Activated CD8-positive, alpha-beta memory T cell treated with anti-CD3 and anti-CD28 coated beads for 1 hour (primary cell): ENCODE measurements at places on chromosomes 4 and X.

GRCh38 chr4:125519371-125520146 is 204.8 kb downstream of the FAT4 start:
- DNase-seq, result no peak

GRCh38 chr4:15003401-15003890 is 1.2 kb downstream of the CPEB2 start:
- DNase-seq, result peak; percentile 43

DNA sequence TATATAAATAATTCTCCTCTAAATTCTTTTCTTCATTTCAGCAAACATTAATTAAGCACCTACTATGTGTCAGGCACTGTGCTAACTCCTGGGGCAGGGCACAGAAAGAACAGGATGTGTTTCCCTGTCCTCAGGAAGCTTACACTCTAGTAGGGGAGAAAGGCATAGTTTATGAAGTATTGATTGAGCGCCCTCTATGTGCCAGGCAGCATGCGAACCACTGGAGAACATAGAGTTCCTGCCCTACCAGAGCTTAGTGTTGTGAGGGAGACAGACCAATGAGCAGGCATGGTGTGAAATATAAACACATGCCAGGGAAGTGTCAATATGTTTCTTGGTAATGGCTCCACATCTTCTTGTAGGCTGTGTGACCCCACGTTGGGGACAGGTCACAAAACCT is 3.7 kb downstream of the ADGRG4 start:
- no peak for DNase-seq

GRCh38 chr4:176187624-176188023 is 7.8 kb downstream of the SPATA4 start:
- no peak for DNase-seq

- no peak for DNase-seq
Observed at GRCh38 chrX:30655991-30656390, 2.8 kb downstream of the GK start.

DNA sequence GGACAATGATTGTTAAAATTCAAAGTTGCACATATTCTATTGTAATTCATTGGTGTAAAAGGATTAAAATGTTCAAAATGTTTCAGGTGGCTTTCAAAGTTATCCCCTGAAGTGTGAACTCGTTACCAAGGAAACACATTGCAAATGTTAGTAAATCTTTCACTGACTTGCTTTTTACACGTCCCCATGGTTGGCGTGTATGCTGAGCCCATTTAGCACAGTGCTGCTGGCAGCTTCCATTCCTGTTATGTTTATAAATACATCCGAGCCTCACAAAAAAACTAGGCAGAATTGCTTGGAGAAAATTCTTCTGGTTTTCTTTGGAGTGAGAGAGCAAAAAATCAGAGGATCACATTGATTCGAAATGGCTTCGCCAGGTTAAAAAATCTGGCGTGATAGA is 105.9 kb upstream of the HPGD start:
- DNase-seq, result no peak

DNA sequence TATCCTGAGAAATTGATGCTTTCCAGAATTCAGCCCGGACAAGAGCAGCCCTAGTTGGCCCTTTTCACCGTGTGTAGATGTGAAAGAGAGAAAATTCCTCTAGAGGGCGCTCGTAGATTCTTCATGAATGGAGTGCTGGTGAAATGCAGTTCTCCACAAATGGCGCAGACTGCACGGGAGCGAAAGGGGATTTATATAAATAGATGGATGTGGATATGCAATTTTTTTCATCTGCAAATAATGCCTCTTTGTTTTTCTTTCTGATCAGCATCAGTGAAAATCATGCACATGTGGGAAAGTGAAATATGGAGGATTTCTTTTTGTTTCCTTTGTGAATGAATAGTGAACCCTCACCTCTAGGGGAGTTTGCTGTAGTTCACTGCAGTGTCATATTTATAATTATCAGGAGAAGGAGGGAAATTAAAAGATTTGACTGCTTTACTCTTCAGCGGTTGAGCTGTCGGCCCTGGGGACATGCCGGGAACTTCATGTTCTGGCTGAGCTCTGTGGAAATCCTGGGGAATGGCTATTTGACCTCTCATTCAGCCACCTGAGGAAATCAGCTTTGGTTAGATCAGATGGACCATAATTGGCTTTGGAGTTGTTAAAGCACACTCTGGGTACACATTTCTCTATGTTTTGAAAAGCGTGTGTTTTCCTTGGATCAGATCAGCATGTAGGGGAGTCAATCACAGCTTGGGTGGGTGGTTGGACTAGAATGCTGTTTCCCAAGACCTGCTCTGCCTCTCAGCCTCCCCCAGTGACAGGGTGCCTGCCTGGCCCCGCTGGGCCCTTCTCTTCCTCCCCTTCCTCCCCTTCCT is 115.0 kb upstream of the SHISA3 start:
- no peak for DNase-seq

DNA sequence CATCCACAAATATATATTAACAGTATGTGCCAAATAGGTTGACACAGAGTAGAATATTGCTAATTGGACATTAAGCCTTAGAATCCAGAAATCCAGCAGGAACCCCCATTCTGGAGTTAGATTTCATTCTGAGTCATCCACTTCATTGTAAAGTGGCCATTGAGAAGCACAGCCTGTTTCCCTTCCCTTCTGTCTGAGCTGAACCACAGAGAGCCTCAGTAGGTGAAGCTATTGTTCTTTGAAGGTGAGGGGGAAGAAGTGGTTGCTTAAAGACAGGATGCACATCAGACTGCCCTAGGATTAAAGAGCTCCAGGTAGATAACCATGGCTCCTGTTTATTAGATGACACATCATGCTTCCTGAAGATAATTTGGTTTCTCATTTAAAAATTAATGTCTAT is 30.6 kb upstream of the MCF2 start:
- no peak for DNase-seq

DNA sequence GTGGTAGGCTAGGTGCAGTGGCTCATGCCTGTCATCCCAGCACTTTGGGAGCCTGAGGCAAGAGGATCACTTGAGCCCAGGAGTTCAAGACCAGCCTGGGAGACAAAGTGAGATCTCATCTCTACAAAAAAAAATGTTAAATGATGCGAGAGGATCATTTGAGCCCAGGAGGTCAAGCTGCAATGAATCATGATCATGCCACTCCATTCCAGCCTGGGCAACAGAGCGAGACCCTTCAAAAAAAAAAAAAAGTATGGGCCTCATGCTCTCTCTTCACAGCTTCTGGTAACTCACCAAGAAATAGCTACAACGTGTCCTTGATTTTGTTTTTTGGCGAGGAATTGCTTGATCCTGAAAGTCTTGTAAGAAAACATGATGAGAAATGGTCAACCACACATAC is 1.3 kb downstream of the ACE2 start:
- no peak for DNase-seq
